ENCODE measurements at places on chromosomes 16 and 17.

DNA sequence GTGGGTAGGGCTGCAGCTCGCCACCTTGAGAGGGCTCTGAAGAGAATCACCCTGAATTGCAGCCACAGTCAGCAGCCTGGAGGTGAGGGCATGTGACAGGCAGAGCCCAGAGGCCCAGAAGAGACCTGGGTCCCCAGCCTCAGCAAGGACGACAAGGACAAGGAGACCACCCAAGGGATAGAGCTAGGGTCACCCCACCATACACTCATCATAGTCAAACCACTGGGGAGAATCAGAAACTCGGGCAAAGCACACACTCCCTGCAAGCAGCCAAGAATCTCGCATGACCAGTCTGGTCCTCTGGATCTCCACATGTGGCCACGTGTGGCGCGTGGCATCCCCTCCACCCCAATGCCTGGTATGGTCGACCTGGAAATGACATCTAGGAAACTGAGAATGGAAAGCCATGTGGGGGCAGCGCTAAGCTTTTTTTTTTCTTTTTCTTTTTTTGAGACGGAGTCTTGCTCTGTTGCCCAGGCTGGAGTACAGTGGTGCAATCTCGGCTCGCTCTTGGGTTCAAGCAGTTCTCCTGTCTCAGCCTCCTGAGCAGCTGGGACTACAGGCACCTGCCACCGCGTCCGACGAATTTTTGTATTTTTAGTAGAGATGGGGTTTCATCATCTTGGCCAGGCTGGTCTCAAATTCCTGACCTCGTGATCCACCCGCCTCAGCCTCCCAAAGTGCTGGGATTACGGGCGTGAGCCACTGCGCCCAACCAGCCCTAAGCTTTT is 4.6 kb upstream of the SPHK1 start:
- no peak for DNase-seq

- no peak for DNase-seq
These were observed 74.8 kb upstream of the GRIN2A start for GRCh38 chr16:10256784-10257641.

- DNase-seq: no peak
These were observed 1.3 kb upstream of the SUZ12 start for GRCh38 chr17:31935512-31935911.

DNA sequence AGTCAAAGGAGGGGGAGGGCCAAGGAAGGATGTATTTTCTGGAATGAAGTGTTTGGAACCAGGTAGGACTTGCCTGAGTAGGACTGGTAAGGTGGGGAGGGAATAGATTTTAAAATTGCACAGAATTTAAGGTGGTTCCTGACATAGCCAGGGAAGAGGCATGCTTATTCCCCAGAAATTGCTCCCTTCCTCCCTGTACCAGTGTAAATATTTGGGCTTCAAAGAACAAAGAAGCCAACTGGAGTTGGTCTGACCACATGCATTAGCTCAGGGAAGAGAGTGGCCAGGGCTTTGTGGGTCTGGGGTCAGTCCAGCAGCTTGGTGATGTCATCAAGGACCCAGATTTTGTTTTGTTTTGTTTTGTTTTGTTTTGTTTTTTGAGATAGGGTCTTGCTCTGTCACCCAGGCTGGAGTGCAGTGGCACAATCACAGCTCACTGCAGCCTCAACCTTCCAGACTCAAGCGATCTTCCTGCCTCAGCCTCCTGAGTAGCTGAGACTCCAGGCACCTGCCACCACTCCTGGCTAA is 9.3 kb upstream of the MRTFB start:
- DNase-seq: no peak

GRCh38 chr17:37026531-37026869 is 77.7 kb downstream of the AATF start:
- DNase-seq: no peak

GRCh38 chr16:84194018-84194417 is 3.1 kb downstream of the ADAD2 start:
- no peak for DNase-seq

GRCh38 chr16:66207883-66208265 is 158.6 kb upstream of the CDH5 start:
- DNase-seq: no peak

DNA sequence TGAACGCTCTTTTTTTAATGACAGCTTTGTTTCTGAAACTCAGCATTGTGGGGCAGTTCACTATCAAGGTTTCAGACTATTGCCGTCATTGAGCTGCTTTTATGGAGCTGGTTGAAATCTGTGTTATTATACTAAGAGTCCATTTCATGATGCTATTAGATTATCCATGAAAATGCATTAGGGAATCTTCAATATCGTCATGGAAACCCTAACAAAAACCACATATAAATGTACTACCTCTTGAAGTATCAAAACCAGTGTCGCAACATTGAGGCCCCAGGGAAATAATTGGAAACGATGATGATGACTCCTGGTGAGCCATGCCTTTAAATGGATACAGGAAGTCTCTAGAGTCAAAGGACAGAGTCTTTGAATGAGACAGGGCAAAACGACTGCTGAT is 231.6 kb upstream of the CPHXL start:
- no peak for DNase-seq
